HepG2 (cell line): ENCODE measurements at places on chromosomes 2 and 18.

DNA sequence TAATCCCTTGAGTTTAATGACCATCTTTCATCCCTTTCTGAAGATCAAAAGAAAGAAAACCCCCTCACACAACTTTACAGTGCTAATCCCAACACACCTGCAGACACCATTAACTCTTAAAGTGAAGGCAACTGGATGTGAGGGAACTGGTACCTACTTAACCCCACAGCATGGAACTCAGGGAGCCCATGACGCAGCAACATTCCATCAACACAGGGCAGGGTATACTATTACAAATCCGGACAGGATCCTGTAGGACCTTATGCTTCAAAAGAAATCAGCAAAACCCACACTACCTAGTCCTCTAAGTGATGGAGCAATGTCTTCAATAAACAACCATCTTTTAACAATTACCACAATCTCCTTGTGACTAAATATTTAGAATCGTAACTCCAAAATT, 78.6 kb downstream of the FARSB start:
- H3K4me3 ChIP-seq, result no peak overlapping the region
- DNase-seq, result no peak
- H3K4me1 ChIP-seq, result peaks cover 19% of the 10 kb centered on the region
- H3K36me3 ChIP-seq, result peaks cover 9% of the 10 kb centered on the region
- H3K27me3 ChIP-seq, result no peaks in the 10 kb centered on the region
- no peak overlapping the region for H3K27ac ChIP-seq

GRCh38 chr18:26057344-26057773, 33.1 kb downstream of the SS18 start:
- DNase-seq, result no peak
- no peak overlapping the region for H3K4me3 ChIP-seq
- H3K4me1 ChIP-seq, result no peaks in the 10 kb centered on the region
- H3K27ac ChIP-seq, result no peak overlapping the region

- H3K4me1 ChIP-seq, result peaks cover 7% of the 10 kb centered on the region
- H3K4me3 ChIP-seq, result no peak overlapping the region
- DNase-seq, result peak; percentile 66
- H3K36me3 ChIP-seq, result no peaks in the 10 kb centered on the region
- H3K27me3 ChIP-seq, result peaks cover 9% of the 10 kb centered on the region
Measured at GRCh38 chr2:234500394-234501006, 3.6 kb upstream of the ARL4C start.

- H3K27ac ChIP-seq, result no peak overlapping the region
- DNase-seq, result no peak
- H3K4me3 ChIP-seq, result no peak overlapping the region
- H3K36me3 ChIP-seq, result no peaks in the 10 kb centered on the region
- no peaks in the 10 kb centered on the region; the same call in 1 of the 2 replicates for H3K4me1 ChIP-seq
Measured at GRCh38 chr18:35811896-35812295, 160.6 kb upstream of the RMP24 start.
